Bronchial epithelial cell (primary cell): ENCODE measurements at places on chromosomes 12 and 14.

DNA sequence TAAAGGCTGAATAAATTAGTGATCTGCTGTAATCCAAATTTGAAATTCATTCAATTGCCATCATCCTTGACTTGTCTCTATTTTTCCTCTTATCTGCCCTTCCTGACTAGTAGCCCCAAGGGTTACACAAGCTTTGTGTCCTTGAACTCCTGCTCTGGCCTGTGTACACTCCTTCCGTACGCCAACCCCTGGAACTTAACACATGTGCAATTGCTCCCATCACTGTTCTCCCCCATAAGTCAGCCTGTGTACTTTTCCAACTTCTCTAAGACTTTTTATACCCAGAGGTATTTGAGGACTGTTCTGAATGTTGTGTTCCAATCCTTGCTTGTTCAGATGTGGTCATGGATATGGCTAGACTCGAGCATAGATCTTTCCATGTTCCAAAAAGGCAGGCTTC is 171.1 kb upstream of the G2E3 start:
- DNase-seq, result no peak

- DNase-seq, result peak; percentile 79
Measured at GRCh38 chr12:50016501-50017475, 8.5 kb downstream of the RACGAP1 start.

GRCh38 chr12:40502322-40502721 is 189.9 kb upstream of the CNTN1 start:
- DNase-seq, result no peak

DNA sequence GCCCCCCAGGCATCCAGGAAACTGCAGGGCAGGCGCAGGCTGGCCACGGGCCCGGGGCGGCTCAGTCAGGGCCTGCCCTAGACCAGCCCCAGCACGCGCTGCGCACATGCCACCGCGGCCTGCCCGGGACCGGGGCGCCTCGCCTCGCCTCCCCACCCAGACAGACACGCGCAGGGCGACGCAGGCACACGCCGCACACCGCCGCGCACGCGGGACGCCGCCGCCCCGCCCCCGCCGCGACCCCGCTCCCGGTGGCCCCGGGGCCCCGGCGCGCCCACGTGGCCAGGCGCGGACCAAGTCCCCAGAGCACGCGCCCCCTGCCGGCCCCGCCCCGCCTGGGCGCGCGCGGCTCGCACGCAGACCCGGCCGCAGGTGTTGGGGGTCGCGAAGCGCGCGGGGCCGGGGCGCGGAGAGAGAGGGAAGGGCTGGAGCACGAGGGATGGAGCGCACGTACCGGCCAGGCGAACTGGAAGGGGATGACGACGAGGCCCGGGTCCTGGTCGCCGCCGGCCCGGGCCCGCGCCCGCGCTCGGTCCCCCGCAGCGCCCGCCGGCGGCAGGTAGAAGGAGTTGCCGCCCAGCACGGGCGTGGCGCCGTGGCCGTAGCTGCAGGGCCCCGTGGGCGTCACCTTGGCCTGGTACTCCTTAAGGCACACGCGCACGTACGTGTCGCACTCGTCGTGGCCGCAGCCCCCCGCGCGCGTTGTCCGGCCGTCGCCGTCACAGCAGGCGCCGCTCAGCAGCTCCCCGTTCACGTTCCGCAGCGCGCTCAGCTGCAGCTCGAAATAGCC is 1.1 kb downstream of the JAG2 start:
- DNase-seq, result peak; percentile 51
